ENCODE measurements at places on chromosomes 2 and 18.

GRCh38 chr18:4734903-4735302 is 279.8 kb upstream of the DLGAP1 start:
- DNase-seq = no peak

DNA sequence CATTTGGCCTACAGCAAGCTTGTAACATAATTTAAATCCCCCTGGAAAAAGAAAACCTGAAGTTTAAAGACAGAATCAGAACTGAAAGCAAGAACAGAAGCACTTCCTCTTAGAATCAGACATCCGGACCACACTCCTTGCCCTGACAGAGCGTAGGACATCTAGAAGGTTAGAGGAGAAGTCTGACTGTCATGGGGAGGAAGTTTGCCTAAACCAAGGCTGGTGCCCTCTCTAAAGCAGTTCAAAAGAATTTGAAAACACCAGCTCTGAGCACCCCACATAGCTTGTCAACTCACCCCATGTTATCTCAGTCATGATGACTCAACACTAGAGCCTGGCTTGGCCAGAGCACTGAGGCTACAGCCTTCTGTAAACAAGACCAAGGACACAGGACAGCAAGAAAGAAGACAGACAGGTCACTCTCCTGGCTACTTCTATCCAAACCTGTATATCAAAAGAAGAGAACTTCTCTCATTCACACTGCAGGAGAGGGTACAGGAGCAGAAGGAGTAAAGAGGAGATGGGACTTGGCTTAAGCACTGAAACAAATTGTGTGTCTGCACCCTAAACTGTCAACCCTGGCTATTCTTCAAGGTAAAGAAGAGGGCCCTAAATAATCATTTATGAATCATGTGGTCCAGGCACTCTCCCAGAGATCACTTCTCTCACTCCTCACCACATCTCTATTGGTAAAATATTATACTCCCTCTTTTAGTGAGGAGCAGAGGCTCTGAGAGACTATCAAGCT is 198.6 kb downstream of the MEMO1 start:
- no peak for DNase-seq

- DNase-seq = no peak
Observed at GRCh38 chr2:181738074-181738473, 57.8 kb upstream of the NEUROD1 start.

DNA sequence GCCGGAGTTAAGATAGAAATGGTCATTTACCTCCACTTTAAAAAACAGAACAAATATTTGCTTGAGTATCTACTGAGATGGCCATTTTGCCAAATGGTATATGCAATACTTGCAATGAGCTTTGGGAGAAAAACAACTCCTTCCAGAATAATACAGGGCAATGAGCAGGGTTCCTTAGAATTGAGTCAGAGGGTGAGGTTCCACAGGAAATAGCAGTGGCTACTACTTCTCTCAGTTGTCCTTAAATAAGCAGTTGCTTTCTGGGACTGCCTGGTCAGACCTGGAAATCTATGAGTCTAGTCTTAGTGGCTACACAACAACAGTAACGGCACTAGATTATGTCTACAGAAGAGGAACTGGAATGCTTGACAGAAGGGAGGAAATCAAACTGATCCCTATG is 80.9 kb upstream of the CCDC85A start:
- no peak for DNase-seq

Measured in stimulated activated CD8-positive, alpha-beta memory T cell treated with anti-CD3 and anti-CD28 coated beads, Interleukin-4, amount 100 ng/mL, for 24 hours (primary cell).